ENCODE measurements at places on chromosomes 12 and 14. TPM values are rescaled to one million over a fixed set of nuclear protein-coding genes. Genes with fewer than 3 reads are reported as not detected.

FGD4 gene
- polyA plus RNA-seq = 18.8 TPM

GRCh38 chr12:126076515-126076914 is 1011.3 kb downstream of the AACS start:
- no peak for DNase-seq
- no peaks in the 10 kb centered on the region for H3K4me1 ChIP-seq
- H3K36me3 ChIP-seq = no peaks in the 10 kb centered on the region

SLC38A4 gene
- polyA plus RNA-seq = 1.3 TPM

GRCh38 chr12:21998782-21999181 is 47.2 kb upstream of the CMAS start:
- DNase-seq = no peak
- H3K27ac ChIP-seq = no peak overlapping the region
- H3K4me1 ChIP-seq = peaks cover 1% of the 10 kb centered on the region
- H3K4me3 ChIP-seq = no peak overlapping the region
- no peaks in the 10 kb centered on the region for H3K27me3 ChIP-seq

- no peaks in the 10 kb centered on the region for H3K36me3 ChIP-seq
- H3K27ac ChIP-seq = no peak overlapping the region
- no peak for DNase-seq
- no peaks in the 10 kb centered on the region for H3K4me1 ChIP-seq
- H3K4me3 ChIP-seq = no peak overlapping the region
- H3K27me3 ChIP-seq = peaks cover 4% of the 10 kb centered on the region
These were observed 111.9 kb downstream of the STAB2 start for GRCh38 chr12:103698752-103699560.

DNA sequence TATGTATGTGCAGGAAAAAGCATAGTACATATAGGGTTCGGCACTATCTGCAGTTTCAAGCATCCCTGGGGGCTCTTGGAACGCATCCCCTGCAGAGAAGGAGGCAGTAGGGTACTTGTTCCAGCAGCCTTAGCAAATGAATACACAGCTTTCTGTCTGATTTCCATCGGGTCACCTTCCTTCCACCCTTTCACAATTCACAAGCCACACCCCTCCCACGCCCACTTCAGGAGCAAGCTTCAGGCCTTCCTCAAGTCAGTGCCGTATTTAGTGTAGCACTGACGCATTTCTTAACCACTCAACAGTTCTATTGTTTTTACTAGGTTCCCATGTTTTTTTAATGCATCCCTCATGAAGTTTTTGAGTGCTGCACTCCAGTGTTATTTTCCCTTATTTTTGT is 64.2 kb downstream of the CLMN start:
- peak overlapping the region; percentile 53 for H3K27ac ChIP-seq
- H3K36me3 ChIP-seq = no peaks in the 10 kb centered on the region
- no peak overlapping the region for H3K4me3 ChIP-seq
- no peaks in the 10 kb centered on the region for H3K27me3 ChIP-seq
- peaks cover 33% of the 10 kb centered on the region for H3K4me1 ChIP-seq

GRCh38 chr12:12749433-12749832 is 32.3 kb downstream of the CDKN1B start:
- no peaks in the 10 kb centered on the region for H3K36me3 ChIP-seq
- H3K4me3 ChIP-seq = no peak overlapping the region
- no peak overlapping the region for H3K27ac ChIP-seq
- DNase-seq = no peak
- H3K27me3 ChIP-seq = no peaks in the 10 kb centered on the region

- no peak overlapping the region for H3K27ac ChIP-seq
- H3K4me3 ChIP-seq = no peak overlapping the region
- no peak for DNase-seq
- no peaks in the 10 kb centered on the region for H3K36me3 ChIP-seq
These were observed 26.9 kb upstream of the PTGDR start for GRCh38 chr14:52240623-52241022.

All from large intestine (tissue), 12 donors.